ENCODE measurements at places on chromosomes 1 and 21.

DNA sequence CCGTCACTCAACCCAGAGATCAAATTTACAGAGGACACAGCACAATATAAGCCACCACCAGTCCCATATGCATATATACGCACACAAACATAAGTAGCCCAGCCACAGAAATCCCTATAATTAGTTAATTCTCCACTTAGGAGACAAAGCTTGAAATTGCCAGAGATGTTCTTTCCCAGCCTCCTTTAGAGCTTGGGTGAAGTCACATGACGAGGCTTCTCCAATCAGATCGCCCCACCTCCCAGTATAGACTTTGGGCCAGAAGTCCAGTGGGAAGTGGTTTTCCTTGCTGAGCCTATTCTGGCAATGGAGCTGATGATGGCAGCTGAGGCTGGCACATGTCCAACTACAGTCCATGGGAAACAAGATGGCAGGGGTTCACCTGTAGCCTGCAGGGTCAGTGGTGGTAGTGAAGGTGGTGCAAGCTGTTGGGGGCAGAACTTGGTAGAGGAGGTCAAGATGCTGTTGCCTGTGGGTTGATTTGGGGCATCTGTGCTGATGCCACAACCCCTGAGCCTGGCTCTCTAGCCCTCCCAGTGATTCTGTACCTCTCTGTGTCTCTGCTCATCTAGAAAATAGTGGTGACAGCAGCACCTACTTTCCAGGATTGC is 535.9 kb downstream of the MATN1 start:
- no peak for DNase-seq

DNA sequence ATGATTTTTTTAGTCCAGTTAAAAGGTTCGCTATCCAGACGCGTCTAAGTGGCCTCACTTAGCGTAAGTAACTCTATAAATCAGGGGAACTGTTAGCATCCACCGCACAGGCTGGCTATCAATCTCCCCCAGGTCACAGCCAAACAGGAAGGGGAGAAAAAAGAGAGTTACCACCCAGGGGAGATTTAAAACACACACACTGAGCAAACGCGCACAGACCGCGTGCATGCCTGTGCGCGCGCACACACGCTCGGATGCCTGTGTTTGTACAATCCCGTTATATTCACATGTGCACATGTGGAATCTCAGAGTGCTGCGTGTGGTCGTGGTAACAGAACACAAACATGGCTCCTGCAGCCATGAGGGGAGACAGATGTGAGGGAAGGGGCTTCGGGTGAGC is 125.4 kb downstream of the CASZ1 start:
- no peak for DNase-seq

GRCh38 chr1:165187031-165188009 is 169.2 kb downstream of the LMX1A start:
- DNase-seq: no peak

- DNase-seq: no peak
Observed at GRCh38 chr1:57819893-57820292, 396.0 kb upstream of the DAB1 start.

DNA sequence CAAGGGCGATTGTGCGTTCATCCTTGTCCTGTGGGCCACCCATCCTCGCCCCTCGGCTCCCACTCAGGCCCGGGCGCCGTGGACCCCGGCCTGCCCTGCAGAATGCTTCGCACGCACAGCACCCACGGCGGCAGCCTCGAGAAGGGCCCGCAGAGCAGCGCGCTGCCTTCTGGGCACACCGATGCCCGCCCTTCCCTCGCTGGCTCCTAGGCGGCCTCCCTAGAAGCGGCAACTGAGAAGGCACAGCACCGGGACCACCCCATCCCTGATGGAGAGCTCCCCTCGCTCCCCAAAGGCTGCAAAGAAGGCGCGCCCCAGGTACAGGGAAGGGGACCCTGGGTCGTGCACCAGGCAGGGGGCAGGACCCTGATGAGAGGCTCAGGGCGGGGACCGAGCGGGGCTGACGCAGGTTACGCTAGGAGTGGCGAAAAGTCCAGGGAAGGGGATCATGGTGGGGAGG is 971 bp downstream of the CAPZB start:
- DNase-seq: no peak

- DNase-seq: no peak
Observed at GRCh38 chr1:3312898-3313575, 141.4 kb upstream of the ARHGEF16 start.

DNA sequence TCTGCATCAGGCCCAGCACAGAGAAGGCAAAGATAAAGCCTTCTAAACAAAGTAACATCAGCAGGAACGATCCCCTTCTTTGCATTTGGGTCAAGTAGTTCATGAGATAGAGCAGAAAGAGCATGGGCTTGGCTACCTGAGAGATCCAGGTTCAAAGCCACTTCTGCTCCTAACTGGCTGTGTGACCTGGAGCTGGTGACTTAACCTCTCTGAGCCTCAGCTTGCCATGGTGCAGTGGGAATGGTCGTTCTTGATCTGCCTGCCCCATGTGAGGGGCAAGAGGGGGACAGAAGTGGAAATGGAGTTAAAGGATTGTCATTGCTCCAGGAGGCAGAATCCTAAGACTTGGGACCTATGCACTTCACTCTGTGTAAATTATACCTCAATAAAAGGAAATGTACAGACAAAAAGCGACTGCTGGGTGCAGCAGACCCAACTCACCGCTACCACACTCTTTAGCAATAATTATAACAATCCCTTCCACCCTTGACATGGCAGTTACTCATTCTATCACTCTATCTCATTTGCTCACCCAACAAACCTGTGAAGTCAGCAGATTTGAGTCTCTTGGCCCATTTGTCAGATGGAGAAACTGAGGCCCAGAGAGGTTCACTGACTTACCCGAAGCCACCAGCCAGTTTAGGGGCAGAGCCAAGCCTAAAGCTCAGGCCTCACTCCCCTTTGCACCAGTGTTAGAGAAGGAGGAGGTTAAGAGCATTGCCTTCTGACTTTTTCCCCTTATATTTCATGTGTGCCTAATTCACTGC is 1.5 kb upstream of the MATN1 start:
- DNase-seq: no peak

DNA sequence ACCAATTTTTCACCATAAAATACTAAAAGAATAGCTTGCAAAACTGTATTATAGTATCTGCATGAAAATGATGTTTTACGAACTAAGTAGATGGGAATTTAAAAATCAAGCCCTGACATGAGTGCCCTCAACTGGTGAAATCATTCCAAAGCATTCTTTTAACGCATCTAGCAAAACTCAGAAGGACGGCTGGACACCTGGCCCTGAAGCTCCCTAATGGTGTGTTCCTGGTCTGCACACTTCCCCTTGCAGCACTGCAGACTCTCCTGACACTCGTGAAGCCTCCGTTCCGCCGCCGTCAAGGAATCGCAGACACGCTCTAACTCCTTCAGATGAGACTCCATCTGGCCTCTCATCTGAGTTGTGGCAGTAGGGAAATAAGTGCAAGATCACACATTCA is 39.9 kb downstream of the ODF2L start:
- DNase-seq: no peak

- no peak for DNase-seq
Observed at GRCh38 chr21:35207322-35207721, 158.2 kb upstream of the RUNX1 start.

- no peak for DNase-seq
Observed at GRCh38 chr1:7827126-7827955, 25.5 kb downstream of the UTS2 start.

DNA sequence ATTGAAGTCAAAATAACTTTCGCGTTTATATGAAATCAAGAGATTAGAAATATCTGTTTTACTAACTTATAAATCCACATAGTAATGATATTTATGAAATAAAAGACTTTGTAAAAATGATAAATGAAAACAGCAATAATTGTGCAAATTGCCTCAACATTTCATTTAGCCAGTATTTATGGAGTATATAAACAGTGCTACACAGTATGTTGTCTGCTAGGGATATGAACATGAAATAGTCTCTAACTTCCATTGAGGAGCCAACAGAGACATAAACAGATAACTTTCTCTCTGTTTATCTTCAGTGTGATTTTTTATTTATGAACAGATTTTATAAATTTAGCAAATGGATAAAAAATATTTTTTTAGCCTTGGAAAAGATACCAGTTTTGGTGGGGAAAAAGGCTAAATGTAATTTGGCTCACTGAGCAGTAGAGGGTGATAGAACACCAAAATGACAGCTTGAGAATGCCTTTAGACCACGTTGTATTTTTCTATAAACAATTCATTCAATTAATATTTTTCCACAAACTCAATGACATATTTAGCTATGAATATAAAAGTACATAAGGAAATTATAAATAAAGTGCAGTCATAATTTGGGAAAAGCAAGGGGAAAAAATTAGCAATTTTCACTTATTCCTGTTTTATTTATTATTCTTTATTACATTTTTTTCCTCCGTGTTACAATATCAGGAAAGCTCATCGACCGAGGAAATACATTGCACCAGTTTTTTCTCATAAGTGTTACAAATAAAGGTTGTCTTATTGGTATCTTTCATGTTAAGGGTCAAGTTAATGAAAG is 47.5 kb upstream of the EEIG2 start:
- no peak for DNase-seq

DNA sequence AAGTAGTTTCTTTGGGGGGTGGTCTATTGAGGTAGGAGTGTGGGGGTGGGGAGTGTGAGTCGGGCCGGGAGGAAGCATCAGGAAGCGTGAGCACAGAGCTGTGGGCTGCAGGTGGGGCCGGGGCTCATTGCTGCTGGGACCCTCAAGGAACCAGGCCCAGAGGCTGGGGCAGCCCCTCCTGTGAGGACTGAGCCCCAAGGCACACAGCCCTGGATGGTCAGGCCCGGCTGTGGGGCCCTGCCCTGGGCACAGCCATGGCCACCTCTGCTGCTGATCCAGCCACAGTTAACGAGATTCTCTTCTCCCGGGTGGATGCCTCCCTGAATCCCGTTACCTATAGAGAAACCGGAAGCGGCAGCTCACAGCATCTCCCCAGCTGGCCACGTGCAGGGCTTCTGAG is 22.9 kb upstream of the SUMO3 start:
- DNase-seq: no peak

DNA sequence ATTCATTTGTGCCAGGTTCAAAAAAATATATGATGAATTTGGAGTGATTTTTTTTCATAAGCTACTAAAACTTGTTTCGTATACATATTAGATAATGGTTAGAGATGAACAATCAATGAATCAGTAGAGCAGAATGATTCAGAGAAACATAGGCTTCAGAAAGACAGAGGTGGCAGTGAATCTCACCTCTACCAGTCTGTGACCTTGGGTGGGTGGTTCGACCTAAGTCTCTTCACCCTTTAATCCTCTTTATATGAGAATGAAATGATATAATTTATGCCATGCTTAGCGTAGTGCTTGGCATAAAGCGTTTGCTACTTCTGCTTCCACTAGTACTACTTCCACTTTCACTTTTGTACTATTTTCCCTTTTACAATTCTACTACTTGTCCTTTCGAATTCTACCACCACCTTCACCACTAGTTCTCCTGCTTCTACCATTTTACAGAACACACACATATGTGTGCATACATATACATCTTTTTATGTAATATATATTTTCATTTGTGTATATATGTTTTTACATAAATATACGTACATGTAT is 45.1 kb downstream of the FYB2 start:
- no peak for DNase-seq

GRCh38 chr1:159851407-159851806 is 11.1 kb downstream of the VSIG8 start:
- DNase-seq: no peak

- peak; percentile 96 for DNase-seq
Observed at GRCh38 chr1:3900150-3900968, at the start of gene C1orf174. Gene C1orf174 (minus strand): TSS chr1:3900272. CDS start chr1:3900186, 86 bp downstream.

DNA sequence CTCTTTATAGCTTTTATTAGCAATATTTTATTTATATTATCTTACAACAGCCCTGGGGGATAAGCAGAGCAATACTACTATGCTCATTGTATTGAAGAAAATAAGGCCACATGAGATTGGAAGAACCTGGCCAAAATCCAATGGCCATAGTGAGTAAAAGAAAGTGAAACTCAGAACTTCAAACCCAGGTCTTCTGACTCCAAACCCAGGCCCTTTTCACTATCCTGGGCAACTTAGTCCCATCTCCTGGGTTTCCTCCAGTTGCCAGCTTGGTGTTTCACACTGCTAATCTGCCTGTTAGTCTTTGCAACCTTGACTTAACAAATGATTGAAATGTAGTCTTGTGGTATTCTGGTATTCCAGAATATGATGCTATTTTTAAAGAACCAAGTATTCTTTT is 22.4 kb upstream of the EXO1 start:
- no peak for DNase-seq

- no peak for DNase-seq
Observed at GRCh38 chr1:17215545-17215890, 10.6 kb downstream of the PADI1 start.

DNA sequence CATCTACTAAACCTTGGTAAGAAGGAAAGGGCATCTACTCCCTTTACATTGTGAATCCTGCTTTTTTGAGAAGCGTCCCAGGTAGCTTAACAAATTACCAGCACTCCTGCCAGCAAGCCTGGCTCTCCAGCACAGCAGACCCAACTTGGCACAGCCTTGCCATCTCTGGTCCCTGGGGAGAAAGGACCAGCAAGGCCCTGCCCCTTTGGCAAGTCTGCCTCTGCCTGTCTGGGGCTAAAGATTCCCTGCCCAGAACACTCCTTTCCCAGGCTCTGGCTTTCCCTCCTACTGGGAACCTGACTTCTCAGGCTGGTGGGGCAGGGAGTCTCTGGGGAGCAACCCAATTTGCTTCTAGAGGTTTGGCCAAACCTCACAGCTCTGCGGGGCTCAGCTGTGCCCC is 68.5 kb downstream of the ATP2B4 start:
- no peak for DNase-seq

GRCh38 chr1:234258071-234258470 is 115.2 kb upstream of the COA6 start:
- no peak for DNase-seq

GRCh38 chr21:43659136-43660000 is at the start of the genes HSF2BP and RRP1B:
Gene HSF2BP (minus strand): TSS chr21:43659488. CDS start chr21:43658096, 1,392 bp downstream.
Gene RRP1B (plus strand): TSS chr21:43659560. CDS start chr21:43659665, 105 bp downstream.
- peak; percentile 73 for DNase-seq

- no peak for DNase-seq
Observed at GRCh38 chr1:87508247-87508787, 179.6 kb downstream of the LMO4 start.
